ENCODE measurements at places on chromosomes 3 and 15.
A peak's percentile ranks its signal among the peaks of the same experiment; 100 is the strongest.

DNA sequence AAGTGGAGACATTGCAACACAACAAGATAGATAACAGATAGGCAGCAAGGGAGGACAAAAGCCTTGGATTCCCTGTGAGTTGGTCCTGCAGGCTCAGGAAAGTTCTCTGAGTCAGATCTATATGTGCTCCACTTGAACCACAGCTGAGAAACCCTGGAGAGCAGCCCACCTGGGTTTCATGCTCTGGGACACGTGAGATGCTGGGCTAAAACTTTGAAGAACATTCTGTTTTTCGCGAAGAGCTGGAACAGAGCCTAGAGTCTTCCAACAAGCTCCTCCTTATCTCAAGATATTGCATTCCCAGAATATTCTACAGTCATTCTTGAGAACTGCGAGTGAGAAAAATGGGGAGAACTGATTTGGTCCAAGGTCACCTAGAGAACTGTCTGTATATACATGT is 583.0 kb upstream of the ROBO1 start:
- no peak for DNase-seq

- DNase-seq = no peak
These were observed 393.8 kb downstream of the ZNF385D start for GRCh38 chr3:21357241-21357640.

DNA sequence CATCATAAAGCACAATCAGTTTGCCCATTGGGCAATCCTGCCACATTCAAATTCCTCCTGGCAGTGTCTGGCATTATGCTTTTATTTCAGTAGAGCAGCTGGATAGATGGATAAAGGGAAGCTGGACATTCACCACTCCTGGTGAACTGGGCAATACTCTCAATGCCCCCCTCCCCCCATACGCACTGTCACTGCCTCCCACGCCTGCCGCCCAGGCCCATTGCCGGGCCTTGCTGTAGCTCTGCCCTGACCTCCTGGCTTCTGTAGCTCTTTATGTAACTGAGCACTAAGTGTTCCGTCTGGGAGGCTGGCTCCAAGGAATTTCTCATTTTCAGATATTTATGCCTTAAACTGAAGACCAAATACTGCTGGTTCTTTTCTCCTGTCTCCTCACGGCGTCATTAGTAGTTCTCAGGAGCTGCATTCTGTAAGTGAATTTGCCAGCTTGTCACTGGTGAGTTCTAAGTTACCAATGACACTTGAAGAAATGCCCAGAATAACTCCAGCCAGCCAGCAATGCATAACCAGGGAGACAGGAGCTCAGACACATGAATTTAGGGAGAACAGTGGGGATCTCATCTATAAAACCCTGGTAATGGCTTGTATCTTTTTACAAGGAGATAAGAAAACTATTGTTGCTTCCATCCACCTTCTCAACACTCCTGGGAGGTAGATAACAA is 25.5 kb upstream of the RASGRF1 start:
- no peak for DNase-seq

- DNase-seq = no peak
These were observed 143.8 kb upstream of the IL12A start for GRCh38 chr3:159844801-159845261.

- DNase-seq = no peak
These were observed 60.9 kb upstream of the PYGO1 start for GRCh38 chr15:55649058-55649423.

DNA sequence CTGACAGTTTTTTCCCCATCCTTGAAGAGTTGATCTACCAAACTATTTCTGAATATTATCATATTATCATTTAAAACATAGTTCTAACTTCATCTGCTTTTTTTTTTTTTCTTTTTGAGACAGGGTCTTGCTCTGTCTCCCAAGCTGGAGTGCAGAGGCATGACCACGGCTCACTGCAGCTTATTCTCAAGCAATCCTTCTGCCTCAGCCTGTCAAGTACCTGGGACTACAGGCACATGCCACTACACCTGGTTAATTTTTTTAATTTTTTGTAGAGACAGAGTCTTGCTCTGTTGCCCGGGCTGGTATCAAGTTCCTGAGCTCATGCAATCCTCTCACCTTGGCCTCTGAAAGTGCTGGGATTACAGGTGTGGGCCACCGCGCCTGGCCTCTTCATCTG is 1.3 kb downstream of the EIF2AK4 start:
- DNase-seq = no peak

- DNase-seq = peak; percentile 71
These were observed 1.5 kb upstream of the MAPKBP1 start for GRCh38 chr15:41772720-41773331.

DNA sequence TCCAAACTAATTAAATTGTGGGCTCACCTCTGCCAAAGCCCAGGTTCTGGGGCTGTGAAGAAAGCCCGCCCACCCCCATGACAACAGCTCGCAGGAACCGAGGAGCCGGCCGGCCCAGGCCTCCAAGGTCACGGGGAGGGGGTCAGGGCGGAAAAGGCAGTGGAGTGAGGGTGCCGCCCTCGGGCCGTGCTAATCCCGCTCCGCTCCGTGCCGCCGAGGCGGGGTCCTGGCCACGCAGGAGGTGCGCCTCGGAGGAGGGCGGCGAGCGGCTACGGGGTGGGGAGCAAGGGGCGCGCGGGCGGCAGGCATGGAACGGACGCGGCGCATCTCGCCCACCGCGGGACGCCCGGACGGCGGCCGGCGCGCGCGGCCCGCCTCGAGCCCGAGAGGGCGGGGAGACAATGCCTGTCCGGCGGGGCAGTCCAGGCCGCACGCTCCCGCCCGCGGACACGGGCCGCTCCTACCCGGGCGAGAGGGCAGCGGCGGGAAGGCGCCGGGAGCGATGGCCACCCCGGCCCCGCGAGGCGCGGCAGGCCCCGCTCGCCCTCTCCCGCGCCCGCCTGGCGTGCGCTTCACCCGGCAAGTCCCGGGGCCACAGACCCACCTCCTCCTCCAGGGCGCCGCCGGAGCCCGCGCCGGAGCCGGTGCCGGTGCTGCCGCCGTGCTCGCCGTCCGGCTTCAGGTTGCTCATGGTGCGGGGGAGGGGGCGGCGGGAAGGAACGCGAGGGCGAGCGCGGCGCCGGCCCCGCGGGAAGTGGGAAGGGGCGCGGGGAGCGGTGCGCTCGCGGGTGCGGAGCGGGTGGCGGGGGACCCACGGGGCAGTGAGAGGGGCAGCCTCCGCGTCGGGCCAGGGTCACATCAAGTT is 528 bp downstream of the RBPMS2 start:
- DNase-seq = peak; percentile 43

- no peak for DNase-seq
These were observed 332.5 kb upstream of the BCHE start for GRCh38 chr3:166169681-166170080.
